Stimulated activated CD4-positive, alpha-beta T cell treated with anti-CD3 and anti-CD28 coated beads, Interleukin-2, amount 100 ng/mL, for 24 hours (primary cell): ENCODE measurements at places on chromosomes 11 and 22.

DNA sequence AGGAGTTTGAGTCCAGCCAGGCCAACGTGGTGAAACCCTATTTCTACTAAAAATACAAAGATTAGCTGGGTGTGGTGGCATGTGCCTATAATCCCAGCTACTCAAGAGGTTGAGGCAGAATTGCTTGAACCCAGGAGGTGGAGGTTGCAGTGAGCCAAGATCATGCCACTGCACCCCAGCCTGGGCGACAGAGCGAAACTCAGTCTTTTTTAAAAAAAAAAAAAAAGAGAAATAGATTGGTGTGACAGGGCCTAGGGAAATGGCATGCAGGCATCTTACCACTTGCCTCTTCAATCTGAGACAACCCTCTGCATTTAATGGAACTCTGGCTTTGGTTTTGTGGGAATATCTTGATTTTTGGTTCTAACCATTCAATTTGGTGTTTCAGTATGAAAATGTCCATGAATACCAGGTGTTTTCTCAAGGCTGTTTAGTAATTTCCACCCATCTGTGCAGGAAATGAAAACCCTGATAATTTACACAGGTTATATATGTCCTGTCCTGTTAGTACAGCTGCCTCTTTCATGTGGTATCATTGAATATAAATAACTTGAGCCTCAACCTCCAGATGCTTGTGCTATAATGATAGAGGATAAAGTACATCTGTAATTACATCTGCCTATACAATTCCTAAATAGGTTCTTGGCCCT lies 8.4 kb downstream of the XBP1 start:
- DNase-seq = no peak

- DNase-seq = no peak
These were observed 93.4 kb downstream of the TEAD1 start for GRCh38 chr11:12767577-12767976.

DNA sequence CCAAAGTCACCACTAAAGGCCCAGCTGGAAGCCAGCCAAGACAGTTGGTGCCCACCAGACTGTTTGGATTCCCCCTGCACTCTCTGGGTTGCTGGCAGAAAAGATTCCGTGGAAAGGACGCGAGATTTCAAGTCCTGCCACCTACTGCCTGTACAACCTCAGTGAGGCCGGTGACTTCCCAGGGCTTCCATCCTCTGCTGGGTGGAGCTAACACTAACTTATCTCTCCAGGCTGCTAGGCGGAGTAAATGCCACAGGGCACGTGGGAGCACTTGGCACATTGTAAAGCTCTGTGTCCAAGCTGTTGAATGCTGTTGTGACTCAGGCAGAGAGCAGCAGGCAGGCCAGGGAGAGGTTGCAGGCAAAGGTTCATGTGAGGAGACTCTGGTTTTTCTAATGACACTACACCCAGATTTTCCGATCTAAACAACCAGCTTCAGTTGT lies 50.9 kb upstream of the CDON start:
- no peak for DNase-seq

GRCh38 chr11:8043756-8044155 lies 37.3 kb upstream of the TUB start:
- no peak for DNase-seq

GRCh38 chr11:65382804-65383368 lies 440 bp upstream of the SLC25A45 start:
- no peak for DNase-seq

GRCh38 chr11:117094776-117095175 lies 3.5 kb downstream of the SIK3 start:
- no peak for DNase-seq

DNA sequence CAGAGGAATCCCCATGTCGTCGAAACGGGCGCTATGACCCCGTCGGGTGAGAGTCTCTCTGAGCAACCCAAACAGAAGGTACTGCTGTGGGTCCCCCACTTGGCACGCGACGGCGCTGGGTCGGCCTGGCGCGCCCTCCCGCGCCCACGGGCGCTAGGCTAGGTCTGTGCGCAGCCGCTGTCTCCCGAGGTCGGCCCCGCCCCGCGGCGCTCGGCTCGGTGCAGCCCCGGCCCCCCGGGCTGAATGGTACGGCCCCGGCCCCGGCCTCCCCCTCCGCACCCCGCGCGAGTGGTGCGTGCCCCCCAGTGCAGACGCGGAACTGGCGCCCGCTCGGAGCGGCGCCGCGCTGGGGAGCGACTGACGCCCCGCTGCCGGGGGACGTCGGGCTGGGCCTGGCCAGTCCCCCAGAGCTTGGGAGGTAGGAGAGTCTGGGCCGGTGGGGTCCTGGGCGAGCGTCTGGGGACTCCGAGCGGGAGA lies at the start of gene MADD:
Gene MADD (plus strand): TSS at position 305 of the 477 bp plus-strand sequence.
- peak; percentile 92 for DNase-seq

GRCh38 chr11:28476049-28476448 lies 367.9 kb downstream of the METTL15 start:
- DNase-seq = no peak

DNA sequence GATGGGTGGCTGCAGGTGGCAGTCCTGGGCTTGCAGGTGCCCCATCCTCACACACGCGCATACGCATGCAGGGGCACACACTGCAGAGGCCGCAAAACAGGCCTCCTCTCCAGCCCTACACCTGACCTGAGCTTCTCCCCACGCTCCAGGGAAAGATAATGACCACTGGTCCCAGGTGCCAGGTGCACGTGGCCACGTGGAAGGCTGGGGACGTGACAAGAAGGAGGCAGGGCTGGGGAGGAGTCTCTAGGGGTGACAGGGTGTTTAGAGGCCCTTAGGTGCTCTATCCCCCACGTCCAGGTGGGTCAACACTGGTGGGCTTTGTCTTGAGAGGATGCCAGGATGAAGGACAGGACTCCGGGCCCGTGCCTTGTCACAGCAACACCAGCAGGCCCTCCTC lies 23.5 kb upstream of the CPT1A start:
- no peak for DNase-seq

GRCh38 chr11:59755701-59756557 lies 753 bp downstream of the STX3 start:
- DNase-seq = peak; percentile 33

DNA sequence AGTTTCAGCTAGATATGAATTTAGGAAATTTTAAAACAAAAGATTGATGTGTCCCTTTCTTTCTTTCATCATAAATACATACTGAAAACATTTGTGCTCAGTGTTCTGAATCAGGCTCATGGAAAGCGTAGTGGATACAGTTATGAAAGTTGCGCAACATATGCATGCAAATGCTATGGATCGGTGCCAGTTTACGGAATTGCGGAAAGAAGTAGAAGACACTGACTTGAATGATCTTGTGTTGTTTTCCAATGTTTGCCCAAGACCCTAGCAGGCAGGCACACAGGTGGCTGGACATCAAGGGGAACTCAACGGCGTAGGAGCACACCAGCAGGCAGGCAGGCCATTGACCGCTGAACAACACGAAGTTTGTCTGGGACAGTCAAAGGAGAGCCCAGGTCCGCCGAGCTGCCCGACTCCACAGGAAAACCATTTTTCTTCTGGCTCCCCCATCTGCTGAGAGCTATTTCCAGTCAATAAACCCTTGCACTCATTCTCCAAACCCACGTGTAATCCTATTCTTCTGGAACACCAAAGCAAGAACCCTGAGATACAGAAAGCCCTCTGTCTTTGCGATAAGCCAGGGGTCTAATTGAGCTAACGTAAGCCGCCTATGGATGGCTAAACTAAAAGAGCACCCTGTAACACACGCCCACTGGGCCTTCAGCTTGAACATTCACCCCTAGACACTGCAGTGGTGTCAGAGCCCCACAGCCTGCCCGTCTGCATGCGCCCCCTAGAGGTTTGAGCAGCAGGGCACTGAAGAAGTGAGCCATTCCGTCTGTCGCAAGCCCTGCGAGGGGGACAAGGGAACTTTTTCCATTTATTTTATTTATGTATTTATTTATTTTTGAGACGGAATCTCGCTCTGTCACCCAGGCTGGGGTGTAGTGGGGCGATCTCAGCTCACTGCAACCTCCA lies 7.4 kb upstream of the BIRC3 start:
- DNase-seq = no peak

GRCh38 chr11:18775492-18776292 lies 15.9 kb downstream of the PTPN5 start:
- peak; percentile 50 for DNase-seq

GRCh38 chr11:113282898-113283437 lies 31.4 kb upstream of the TTC12 start:
- DNase-seq = no peak

DNA sequence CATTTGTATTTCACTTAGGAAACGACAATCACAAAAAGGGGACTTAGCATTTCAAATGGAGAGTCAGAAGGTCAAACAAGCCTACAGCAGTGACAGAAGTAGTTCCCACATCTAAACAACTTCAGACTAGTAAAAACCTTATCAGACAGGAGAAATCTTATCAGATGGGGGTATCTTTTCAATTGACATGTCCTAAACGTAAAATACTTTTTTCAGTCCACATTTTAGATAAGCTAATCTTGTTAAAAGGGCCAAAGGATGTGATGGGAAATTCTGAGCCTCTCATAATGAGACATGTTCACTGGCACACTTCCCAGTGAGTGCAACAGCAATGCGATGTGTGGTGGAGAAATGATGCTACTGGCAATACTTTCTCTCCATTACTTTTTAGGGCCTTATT lies 2.4 kb downstream of the MAPK1 start:
- DNase-seq = peak; percentile 41

DNA sequence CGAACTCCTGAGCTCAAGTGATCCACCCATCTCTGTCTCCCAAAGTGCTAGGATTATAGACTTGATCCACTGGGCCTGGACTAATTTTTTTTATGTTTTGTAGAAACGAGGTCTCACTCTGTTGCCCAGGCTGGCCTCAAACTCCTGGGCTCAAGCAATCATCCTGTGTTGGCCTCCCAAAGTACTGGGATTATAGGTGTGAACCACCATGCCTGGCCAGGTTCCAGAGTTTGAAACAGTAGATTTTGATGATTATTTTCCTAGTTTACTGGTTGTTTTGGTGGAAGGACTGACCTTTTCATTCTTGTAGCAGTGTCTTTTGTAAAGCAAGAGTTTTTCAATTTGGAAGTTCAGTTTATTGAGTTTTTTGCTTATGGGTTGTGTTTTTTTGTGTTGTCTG lies 15.0 kb downstream of the CABIN1 start:
- no peak for DNase-seq

DNA sequence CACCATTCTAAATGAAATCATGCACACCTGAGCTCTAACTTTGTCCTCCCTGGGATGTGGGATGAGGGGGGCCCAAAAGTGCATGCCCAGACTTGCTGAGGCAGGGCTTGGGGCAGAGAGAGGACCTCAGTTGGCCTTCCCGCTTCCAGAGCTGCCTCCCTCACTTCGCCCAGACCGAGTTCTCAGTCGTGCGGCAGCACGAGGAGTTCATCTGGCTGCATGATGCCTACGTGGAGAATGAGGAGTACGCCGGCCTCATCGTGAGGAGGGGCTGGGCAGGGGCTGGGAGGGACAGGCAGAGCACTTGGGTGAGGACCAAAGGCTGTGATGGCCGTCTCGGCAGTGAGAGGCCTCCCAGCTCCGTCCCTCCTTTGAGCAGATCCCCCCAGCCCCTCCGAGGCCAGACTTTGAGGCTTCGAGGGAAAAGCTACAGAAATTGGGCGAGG lies 8.2 kb downstream of the CFL1 start:
- DNase-seq = no peak

GRCh38 chr11:119880143-119880542 lies 151.1 kb upstream of the NECTIN1 start:
- DNase-seq = no peak

GRCh38 chr11:26578998-26579661 lies 7.1 kb upstream of the MUC15 start:
- no peak for DNase-seq

- peak; percentile 50 for DNase-seq
These were observed 25.6 kb upstream of the SUSD2 start for GRCh38 chr22:24155627-24156140.

GRCh38 chr22:26651815-26652214 lies 5.6 kb upstream of the MIAT start:
- no peak for DNase-seq
